ENCODE measurements at places on chromosomes 4 and X.

DNA sequence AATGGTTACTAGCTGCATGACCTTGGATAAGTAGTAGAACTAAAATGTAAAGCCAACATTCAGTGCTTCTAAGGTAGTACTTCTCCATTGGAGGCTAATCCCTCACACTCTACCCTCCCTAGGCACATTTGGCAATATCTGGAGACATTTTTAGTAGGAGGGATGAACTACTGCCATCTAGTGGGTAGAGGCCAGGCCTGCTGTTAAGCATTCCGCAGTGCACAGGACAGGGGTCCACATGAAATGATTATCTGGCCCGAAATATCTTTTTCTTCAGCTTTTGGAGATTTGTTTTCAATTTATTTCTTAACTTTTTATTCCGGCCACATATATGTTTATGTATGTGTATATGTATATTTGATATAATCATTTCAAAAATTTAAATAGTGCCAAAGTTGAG is 36.0 kb upstream of the SPANXC start:
- DNase-seq = no peak

DNA sequence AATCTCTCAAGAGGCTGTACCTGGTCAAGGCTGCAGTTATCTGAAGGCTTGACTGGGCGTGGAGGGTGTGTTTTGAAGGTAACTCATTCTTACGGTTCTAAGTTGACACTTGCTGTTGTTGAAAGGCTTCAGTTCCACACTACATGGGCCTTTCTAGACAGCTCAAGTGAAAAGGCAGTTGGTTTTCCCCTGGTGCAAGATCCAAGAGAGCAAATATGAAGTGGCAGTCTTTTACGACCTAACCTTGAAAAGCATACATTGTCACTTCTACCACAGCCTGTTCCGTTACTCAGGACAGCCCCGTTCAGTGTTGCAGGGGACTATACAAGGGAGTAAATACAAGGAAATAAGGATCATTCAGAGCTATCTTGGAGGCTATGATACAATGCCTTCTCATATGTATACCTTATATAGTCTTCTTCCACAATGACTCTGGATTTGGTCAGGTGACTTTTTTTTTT is 46.2 kb downstream of the PDS5A start:
- DNase-seq = no peak

DNA sequence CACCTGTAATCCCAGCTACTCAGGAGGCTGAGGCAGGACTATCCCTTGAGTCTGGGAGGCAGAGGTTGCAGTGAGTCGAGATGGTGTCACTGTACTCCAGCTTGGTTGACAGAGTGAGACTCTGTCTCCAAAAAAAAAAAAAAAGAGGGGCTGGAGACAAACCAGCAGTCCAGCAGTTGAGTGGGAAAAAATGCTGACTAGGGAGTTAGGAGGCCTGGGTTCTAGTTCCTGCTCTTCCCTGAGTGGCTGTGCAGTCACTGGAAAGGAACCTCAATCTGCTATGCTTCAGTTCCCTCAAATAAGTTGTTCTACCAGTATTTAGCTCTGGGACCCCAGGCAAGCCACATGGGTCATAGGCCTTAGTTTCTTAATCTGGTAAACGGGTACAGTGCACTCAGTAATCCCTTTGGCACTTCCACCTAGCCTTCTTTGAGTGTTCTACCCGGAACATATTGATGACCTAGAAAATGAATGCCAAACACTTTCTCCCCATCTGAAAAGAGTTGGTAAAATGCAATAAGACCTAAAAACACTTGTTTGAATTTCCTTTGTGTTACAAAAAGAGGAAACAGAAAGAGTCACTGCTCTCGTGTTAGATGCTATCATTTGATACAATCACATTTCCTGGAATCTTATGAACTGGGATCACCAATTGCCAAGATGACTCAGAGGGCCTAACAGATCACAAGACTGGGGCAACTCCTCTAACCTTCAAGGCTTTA is 99.3 kb upstream of the EGFL6 start:
- no peak for DNase-seq

- DNase-seq = no peak
Measured at GRCh38 chr4:3671571-3672464, 94.4 kb upstream of the ADRA2C start.

DNA sequence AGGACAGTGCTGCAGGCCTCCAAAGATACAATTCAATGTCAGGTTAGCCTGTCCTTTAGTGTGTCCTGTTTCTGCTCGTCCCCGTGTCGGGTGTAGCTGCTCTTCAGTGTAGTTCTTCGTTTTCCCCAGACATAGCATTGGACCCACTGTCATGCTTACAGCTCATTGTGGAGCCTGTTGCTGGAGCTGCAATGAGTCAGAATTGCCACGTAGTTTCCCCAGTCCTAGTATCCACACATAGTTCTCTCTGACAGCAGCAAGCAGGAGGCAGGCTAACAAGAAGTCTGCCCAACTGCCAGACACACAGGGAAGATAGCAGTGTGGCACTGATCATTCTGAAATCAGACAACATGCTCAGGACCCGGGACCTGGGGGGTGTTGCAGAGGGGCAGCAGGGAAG is 49.2 kb downstream of the MOSPD2 start:
- no peak for DNase-seq

GRCh38 chr4:168766604-168767316 is 243.3 kb downstream of the CBR4 start:
- DNase-seq = no peak

DNA sequence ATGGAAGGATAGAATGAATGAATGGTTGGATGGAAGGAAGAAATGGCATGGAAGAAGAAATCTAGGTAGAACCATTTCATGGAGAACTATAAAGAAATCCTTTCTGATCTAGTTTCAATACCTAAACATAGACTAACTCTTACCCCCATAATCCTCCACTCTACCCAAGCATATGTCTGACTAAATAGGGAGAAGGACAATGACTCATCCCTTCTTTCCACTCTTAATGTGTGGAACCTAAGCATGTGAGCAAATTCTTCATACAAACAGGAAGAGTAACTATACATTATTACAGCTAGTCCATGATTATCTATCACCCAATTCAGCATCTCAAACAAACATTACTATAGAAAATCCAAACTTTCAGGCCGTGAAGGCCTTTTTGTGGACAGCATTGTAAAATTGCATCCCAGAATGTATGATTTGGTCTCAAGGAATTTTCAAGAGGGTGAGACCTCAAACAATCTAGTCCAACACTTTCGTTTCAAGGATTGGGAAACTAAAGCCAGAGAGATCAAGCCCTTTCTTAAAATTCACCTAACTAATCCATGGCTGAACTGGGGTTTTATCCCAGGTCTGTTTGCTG is 11.2 kb downstream of the C1QTNF7 start:
- no peak for DNase-seq

GRCh38 chr4:6464842-6465588 is 7.4 kb downstream of the PPP2R2C start:
- no peak for DNase-seq

GRCh38 chrX:103400931-103401330 is 24.6 kb downstream of the BEX3 start:
- DNase-seq = no peak

DNA sequence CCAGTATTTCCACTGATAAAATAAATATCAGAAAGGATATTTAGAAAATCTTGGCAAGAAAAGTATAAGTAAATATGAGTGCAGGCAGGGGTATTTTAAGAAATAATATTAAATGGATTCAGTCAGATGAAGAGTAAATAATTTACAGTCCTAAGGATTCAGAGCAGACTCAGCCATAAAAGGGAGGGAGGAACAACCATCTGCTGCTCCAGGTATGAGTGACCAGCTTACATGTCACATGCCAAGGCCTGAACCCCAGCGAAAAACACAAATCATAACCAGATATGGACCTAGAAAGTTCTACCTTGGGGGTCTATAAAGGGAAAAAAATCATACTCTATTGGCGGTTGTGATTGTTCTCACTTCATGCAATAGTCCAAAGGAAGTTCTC is 166.8 kb downstream of the COL4A6 start:
- DNase-seq = no peak

DNA sequence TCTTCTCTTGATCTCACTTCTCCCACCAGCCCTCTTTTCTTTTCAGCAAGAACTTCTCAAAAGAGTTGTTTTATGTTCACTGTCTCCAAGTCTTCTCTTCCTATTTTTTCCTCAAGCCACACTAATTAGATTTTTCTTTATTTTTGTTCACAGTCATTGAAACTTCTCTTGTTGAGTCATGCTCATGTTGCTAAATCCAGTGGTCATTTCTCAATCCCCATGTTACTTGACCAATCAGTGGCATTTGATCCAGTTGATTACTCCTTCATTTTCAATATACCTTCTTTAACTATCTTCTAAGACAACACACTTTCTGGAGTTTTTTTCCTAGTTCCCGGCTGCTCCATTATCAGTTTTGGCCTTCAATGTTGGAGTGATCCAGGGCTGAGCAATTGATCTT is 103.1 kb upstream of the LSM6 start:
- DNase-seq = no peak

GRCh38 chrX:53262918-53263394 is 18.4 kb downstream of the IQSEC2 start:
- DNase-seq = no peak

DNA sequence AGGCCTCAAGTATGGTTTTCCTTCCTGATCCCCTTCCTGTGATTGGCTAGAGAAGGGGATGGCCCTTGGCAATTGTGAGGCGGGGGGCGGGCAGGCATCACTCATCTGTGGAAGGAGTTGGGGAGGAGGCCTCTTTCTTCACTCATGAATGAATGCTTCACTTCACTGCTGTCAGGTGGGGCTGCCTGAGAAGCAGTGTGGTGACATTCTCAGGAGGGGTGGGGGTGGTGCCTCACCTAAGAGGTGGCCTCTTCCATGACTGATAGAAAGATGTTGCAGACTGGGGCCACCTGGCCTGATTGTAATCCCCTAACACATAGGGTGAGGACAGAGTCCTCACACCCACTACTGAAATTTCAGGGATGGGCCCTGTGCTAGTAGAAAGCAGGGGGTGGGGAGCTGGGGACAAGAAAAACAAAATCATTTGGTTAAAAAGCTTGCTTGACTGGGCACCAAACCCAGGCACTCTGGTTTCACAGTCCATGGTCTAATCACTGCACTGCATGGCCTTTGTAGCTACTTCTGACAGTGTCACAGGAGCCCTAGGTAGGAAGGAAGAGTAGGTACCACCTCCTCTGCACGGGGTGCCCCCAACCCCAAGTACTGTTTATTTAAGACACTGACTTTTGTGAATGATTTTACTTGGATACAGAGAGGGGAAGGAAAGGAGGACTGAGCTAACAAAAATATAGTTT is 5.6 kb upstream of the HOPX start:
- DNase-seq = no peak

GRCh38 chr4:83536362-83537272 is 709 bp downstream of the GPAT3 start:
- DNase-seq = no peak

- no peak for DNase-seq
Measured at GRCh38 chr4:128349921-128350320, 62.3 kb upstream of the PGRMC2 start.

DNA sequence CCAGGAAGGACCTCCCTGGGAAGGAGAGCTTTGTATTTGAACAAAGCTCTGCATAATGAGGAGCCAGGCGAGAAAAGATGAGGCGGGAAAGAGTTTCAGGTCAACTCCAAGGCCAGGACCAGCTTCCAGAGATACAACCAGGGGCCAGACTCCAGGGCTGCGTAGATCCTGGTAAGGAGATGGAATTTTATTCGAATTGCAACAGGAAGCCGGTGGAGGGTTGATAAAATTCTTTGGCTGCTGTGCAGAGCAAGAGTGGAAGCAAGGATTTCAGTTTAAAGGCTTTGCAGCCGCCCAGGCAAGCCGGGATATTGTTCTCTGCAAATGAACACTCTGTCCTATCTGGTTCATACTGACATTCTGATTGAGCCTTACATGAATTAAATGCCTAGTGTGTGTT is 40.2 kb upstream of the CBR4 start:
- peak; percentile 57 for DNase-seq

DNA sequence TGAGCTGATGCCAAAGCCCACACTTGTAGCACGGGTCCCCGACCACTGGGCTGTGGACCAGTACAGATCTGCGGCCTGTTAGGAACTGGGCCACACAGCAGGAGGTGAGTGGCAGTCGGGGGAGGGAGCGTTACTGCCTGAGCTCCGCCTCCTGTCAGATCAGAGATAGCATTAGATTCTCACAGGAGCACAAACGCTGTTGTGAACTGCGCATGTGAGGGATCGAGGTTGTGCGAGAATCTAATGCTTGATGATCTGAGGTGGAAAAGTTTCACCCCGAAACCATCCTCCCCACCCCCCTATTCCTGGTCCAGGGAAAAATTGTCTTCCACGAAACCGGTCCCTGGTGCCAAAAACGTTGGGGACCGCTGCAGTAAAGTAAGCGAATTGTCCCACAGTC is 292.0 kb downstream of the DCTD start:
- no peak for DNase-seq

- no peak for DNase-seq
Measured at GRCh38 chr4:76458297-76458696, 23.3 kb downstream of the SHROOM3 start.

DNA sequence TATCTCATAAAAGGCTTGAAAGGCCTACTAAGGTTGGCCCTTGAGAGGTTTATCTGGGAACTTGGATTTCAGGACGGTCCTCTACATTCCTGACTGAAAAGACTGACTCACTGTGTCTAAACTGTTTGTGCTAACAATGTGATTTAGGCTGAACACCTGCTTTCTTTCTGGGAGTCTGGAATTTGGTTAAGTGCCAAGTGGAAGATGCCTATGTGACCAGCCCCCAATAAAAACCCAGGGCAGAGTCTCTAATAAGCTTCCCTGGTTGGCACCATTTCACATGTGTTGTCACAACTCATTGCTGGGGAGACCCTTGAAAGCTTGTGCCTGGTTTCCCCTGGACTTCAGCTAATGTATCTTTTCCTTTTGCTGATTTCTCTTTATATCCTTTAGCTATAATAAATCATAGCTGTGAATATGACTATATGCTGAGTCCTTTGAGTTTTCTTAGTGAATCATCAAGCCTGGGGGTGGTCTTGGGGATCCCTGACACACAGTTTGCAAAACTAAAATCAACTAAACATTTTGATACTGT is 55.1 kb downstream of the GPR82 start:
- peak; percentile 57 for DNase-seq

DNA sequence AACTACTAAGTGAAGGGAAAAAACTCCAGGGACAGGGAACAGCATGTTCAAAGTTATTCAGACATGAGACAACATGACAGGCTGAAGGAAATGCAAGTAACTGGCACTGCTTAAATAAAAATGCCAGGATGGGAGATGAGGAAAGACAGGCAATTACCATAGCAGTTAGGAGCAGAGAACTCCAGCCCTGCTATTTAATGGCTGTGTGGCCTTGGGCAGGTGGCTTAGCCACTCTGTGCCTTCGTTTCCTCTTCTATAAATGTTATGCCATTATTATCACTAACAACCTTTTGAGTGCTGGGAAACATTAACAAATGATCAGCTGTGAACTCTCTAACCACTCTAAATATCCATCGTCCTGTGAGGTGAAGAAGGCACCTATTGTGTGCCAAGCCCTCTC is 32.7 kb downstream of the PROM1 start:
- no peak for DNase-seq

GRCh38 chr4:132097041-132097440 is 1052.1 kb upstream of the PCDH10 start:
- peak; percentile 29 for DNase-seq

GRCh38 chr4:183409483-183409882 is 35.0 kb upstream of the CDKN2AIP start:
- no peak for DNase-seq

GRCh38 chr4:81130569-81130968 is 84.5 kb downstream of the PRKG2 start:
- DNase-seq = no peak
